CD4-positive, alpha-beta T cell treated with Interleukin-4 for 1 hour (primary cell): ENCODE measurements at places on chromosomes 16 and 17.

- no peak for DNase-seq
These were observed 19.9 kb downstream of the DCAKD start for GRCh38 chr17:45031231-45032173.

DNA sequence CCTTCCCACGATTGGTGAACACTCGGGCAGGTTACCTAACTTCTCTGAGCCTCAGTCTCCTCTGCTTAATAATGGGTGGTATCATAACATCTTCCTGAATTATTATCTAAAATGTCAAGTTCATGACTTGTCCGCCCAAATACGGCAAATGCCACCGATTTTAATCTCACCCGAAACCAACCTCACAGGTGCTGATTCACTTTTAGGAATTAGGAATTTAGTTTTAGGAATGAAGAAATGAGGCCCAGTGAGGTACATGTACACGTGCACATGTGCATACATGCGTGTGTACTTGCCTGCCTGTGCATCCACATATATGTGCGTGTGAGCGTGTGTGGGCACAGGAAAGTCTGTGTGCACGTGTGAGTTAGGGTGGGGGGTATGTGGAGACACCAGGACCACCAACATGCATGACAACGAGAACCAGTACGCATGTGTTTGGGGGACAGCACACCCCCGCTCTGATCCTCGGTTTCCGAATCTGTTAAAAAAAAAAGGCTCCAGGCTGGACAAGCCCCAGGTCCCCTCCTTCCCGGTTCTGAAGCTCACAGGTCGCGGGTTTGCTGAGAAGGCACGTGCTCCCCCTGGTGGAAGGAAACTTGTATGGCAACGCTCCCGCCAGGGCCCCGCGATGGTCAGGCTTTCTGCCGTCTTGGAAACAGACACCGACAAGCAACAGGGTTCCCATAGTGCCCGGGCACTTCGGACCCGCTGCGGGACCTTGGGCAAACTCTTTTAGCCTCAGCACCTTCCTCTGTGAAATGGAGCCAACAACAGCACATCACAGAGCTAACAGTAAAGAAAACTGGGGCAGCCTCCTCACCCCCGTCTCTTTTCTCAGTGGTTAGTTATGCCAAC lies 219.2 kb downstream of the RBFOX3 start:
- peak; percentile 57 for DNase-seq

DNA sequence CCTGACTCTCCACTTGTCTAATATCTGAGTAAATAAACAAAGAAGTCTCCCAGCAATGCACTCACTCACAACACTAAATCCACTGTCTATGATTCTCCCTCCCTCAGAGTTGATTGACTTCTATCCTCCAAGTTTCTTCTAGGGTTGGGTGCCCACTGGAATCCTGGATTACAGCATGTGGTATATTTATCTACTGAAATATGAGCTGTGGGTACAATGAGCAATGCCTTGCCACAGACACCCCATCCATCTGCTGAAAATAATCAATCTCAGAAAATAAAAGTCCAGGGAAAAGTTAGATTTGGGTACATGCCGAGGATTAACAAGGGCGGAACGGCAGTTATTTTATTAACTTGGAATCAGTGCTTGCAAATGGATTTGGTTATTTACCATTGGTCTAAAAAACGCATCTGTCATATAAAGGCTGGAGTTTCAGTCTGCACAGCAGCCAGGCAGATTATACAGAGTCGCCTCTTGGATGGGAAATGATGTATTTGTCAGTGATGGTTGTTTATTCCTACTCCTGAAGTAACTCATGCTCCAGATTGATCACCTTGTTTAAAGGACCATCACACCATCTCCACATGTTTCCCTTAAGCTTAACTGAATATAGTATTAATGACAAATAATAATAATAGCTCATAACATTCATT lies 193.9 kb upstream of the SOX9 start:
- no peak for DNase-seq

GRCh38 chr17:6986676-6987075 lies 9.2 kb upstream of the ALOX12 start:
- no peak for DNase-seq

DNA sequence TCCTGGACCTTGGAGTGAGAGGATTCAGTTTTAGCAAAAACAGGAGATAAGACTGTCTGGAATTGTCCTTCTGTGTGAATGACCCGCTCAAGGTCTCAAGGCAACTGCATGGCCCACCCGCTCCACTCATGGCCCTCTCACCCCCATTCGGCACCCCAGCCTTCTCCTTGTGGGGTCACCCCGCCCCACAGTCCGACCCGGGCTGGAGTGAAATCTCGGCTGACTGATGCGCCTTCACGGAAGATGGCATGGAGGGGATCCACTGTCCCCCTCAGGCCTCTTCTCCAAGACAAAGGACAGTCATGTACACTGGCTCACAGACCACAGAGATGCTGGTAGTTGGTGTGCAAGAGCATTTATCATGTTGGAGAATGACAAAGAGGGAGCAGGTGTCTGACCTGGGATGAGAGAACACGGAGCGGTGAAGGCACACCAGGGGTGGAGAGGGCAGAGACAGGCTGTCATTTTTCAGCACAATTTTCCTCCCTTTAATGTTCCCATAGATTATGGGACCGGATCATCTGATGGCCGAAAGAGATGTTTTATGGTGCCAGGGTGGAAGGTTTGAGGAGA lies 391.9 kb upstream of the TNRC6C start:
- DNase-seq: no peak

DNA sequence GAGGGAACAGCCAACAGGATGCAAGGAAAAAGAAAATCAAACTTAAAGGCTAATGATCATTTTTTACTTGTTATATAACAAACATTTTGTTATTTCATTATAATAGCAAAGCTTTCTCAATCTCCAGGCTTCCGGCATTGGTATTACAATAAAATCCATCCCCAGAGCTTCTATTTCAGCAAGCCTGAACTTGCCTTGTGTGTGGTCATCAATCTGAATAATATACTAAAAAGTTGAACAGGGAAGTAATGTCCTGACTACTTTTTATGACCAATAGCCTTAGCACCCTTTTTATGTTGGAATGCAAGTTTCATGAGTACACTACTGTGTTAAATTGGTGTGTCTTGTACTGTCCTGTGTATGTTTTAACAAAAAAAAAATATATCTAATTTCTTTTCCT lies 27.1 kb upstream of the VWA3A start:
- no peak for DNase-seq

- DNase-seq: peak; percentile 93
These were observed 4.5 kb upstream of the SGCA start for GRCh38 chr17:50161023-50161910.

DNA sequence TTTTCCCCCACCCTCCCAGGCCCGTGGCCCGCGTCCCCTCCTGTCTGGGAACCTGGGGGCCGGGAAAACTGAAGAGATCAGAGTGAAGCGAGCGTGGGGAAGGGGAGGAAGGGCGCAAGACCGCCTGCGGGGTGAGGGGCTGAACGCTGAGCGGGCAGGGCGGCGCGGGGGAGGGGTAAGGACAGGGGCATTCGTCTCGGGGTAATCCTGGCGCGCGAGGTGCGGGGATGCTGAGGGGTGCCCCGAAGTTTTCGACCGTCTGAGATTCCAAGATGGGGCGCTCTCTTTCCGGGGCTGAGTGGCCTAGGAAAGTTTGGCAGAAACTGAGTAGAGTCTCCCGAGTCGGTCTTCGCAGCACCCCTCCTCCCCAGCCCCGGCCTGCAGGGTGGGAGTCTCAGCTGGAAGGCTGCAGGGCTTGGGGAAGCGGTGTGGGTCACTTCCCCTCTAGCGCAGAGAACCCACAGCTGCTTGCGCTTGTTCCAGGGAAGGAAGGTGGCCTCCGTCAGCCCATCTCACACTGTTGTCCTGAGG lies 555 bp downstream of the TTYH2 start:
- no peak for DNase-seq
